ENCODE measurements at places on chromosomes 11 and 22.

DNA sequence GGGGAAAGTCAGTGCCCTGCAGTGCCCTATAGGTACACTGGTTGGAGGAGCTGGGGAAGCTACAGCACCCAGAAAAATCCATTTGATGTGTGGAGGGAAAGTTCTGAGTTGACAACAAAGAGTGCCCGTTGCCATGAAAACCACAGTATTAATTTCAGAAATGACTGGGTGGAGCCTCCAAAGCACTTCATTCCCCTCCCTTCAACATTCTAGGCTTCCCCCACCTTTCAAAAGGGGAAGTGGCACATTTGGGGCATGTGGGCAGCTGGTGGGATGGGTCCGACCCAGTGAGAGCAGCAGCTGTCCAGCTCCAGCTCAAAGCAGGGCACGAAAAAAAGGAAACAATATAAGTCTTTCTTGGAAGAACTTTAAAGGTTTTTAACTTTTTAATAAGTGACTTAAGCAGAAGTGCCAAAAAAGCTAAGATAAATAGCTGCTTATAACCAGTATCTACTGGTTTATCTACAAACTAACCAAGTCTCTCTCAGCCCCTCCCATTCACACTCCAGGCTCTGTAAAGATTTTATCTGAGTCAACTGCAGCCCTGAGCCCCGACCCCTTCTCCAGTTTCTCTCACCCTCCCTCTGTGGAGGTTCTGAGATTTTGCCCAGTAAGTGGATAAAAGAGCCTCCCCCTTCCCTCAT, 9.0 kb upstream of the AHNAK start:
- DNase-seq, result no peak

GRCh38 chr22:24976442-24977218, 24.1 kb downstream of the KIAA1671 start:
- no peak for DNase-seq

GRCh38 chr22:39991159-39991860, 3.4 kb upstream of the FAM83F start:
- DNase-seq, result no peak

- DNase-seq, result no peak
Measured at GRCh38 chr22:44372611-44373010, 59.9 kb upstream of the SHISAL1 start.

DNA sequence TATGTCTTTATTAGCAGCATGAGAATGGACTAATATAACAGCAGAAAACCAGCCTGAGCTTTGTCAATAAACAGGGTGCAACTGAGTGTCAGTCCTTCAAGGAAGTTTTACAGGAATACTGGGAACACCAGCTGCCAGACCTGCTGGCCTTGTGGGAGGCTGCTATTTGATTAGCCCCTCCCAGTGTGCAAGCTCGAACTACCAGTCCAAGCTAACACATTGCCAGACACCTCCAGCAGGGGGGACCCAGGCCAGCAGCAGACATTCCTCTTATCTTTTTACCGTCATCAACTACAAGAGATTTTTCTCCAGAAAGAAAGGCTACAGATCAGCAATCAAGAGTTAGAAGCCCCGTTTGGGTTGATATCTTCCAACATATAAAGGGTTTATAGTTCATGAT, 942.8 kb upstream of the TENM4 start:
- DNase-seq, result no peak

Data from Panc1 (cell line).